ENCODE measurements at places on chromosomes 5 and 9.

GRCh38 chr5:20694121-20694520 lies 706.1 kb upstream of the CDH18 start:
- DNase-seq: no peak

DNA sequence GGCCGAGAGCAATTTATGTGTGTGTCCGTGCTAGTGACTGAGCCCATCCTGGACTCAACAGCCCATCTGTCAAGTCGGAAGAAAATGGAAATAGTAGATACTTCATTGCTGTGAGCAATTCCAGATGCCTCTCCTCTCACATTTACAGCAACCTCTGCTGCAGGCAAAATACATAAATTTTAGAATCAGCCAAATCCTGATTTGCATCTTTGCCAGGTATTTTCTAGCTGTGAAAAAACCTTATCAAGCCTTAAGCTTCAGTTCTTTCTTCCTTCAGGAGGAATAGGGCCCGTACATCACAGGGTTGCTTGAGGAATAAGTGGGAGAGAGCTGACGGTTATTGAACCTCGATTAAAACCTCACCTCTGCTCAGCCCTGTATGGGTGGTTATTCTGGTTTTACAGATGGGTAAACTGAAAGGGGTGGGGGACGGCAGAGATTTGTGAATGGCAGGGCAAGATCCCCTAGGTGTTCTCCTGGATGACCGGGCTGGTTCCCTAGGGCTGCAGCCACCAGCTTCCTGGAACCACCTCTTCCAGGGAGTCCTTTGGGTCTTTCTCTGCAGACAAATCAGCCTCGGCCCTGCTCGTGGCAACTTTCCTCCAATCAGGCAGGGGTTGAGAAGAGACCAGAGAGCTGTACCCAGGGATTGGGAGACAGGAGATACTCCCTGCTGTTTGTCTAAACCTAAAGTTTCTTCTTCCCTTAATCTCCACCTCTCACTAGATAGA lies 5.3 kb upstream of the MSX2 start:
- no peak for DNase-seq

GRCh38 chr5:171306781-171307591 lies 2.1 kb upstream of the TLX3 start:
- no peak for DNase-seq

DNA sequence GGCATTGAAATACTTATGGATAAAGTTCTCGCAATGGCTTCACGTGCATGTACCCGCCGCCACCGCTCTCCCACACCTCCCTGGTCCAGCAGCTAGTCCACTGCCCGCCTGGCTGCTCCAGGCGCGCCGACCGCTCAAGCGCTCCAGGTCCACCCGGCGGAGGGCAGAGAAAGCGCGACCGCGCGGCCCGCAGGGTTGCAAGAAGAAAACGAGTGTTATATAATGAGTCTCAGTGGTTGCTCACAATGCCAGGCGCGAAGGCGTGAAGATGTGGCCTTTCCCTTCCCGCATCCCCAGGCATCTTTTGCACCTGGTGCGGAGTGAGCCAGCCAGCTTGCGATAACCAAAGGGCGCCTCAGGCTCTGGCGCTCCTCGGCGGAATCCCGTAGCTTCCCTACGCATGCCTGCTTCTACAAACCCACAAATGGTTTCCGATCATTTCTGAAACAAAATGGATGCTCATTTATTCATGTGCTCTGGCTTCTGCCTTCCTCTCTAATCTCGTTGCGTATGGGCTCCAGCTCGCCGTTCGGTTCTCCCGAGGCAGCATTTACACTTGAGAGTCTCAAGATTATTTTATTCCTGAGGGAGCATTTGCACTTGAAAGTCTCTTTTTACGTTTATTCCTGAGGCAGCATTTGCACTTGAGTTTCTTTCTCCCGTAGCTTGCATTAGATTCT lies 25.7 kb downstream of the CDKN2A start:
- DNase-seq: no peak

DNA sequence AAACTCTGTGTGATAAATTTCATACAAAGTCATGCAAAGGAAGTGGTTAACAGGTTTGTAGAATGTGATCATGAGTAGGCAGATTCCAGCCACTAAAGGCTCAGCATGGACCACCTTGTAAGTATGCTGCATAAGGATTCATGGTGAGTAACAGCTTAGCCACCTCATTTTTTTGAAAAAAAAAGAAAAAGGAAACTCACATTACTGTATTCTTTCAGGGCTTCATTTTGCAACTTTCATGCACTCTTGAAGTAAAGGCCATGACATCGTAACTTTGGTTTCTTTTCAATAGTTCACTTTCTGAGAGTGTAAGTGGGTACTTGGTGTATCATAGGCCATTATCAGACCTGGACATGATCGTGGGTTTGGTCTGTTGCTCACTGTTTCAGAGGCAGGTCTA lies 175.1 kb downstream of the PCSK1 start:
- no peak for DNase-seq

All from DMS79 (cell line).